ENCODE measurements at places on chromosomes 1 and 21. TPM values are rescaled to one million over a fixed set of nuclear protein-coding genes. Genes with fewer than 3 reads are reported as not detected.
A peak's percentile ranks its signal among the peaks of the same experiment; 100 is the strongest.

DNA sequence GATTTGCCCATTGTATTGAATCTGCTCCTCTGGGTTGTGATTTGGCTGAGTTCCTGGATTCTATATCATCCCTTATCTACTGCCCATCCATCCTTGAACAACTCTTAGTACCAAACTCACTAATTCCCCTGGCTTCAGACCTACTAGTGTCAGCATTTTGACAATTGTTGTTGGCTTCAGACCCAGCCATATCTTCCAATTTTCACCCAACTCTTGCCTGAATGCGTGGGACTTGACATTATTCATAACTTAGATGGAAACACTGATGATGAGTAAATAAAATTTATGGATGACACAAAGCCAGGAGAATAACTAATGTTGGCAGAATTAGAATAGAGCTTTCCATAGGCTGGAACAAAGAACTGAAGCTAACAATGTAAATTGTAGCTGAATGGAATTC, 27.3 kb upstream of the EDEM3 start:
- H3K4me3 ChIP-seq: no peak overlapping the region
- DNase-seq: no peak
- no peaks in the 10 kb centered on the region for H3K36me3 ChIP-seq
- H3K27me3 ChIP-seq: no peaks in the 10 kb centered on the region
- H3K4me1 ChIP-seq: no peaks in the 10 kb centered on the region

FBLIM1 gene
- 157 TPM for polyA plus RNA-seq

DNA sequence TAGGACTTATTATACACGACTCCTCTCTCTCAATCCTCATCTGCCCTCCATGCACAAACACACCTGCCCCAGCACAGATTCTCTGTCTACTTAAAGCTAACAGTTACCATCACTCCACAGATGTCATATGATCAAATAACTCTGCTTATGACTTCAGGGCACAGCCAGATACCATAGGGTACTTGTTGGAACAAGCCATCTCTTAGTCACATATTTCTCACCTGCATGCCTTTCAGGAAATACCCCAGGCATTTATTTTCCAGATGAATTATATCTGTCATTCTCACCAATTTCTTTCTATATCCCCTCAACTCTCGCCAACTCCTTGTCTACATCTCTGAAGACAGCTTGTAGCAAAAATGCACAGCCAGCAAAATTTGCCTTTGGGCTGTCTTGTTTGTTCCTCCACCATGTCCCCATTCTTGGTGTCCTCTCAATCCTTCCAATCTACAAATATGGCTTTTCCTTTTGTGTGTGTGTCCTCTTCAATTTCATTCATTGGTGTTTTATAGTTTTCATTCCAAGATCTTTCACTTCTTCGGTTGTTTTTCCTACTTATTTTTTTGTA, 353.9 kb upstream of the CAMK1G start:
- H3K4me3 ChIP-seq: no peak overlapping the region
- H3K4me1 ChIP-seq: no peaks in the 10 kb centered on the region
- no peaks in the 10 kb centered on the region for H3K27me3 ChIP-seq
- no peak overlapping the region for H3K27ac ChIP-seq
- no peak for DNase-seq

S100A9 gene
- polyA plus RNA-seq: 3.0 TPM

- H3K4me1 ChIP-seq: peaks cover 7% of the 10 kb centered on the region
- no peak overlapping the region for H3K4me3 ChIP-seq
- H3K27me3 ChIP-seq: no peaks in the 10 kb centered on the region
- no peaks in the 10 kb centered on the region for H3K36me3 ChIP-seq
Observed at GRCh38 chr1:107246775-107247345, 106.0 kb downstream of the NTNG1 start.

KANK4 gene
- 2.8 TPM for polyA plus RNA-seq

RORC gene
- not detected for polyA plus RNA-seq

AMY1C gene
- polyA plus RNA-seq: not detected

- no peaks in the 10 kb centered on the region for H3K4me1 ChIP-seq
- H3K36me3 ChIP-seq: no peaks in the 10 kb centered on the region
- no peak overlapping the region for H3K4me3 ChIP-seq
- no peak for DNase-seq
- no peaks in the 10 kb centered on the region for H3K27me3 ChIP-seq
Observed at GRCh38 chr1:80278936-80279335, 1272.4 kb upstream of the ADGRL4 start.

GRCh38 chr1:165826565-165827267, 698 bp upstream of the UCK2 start:
- H3K27me3 ChIP-seq: no peaks in the 10 kb centered on the region
- H3K4me3 ChIP-seq: peak overlapping the region; percentile 73
- peak overlapping the region; percentile 79 for H3K27ac ChIP-seq
- peaks cover 6% of the 10 kb centered on the region for H3K4me1 ChIP-seq
